ENCODE measurements at places on chromosomes 13 and 19. TPM values are rescaled to one million over a fixed set of nuclear protein-coding genes. Genes with fewer than 3 reads are reported as not detected.

DNA sequence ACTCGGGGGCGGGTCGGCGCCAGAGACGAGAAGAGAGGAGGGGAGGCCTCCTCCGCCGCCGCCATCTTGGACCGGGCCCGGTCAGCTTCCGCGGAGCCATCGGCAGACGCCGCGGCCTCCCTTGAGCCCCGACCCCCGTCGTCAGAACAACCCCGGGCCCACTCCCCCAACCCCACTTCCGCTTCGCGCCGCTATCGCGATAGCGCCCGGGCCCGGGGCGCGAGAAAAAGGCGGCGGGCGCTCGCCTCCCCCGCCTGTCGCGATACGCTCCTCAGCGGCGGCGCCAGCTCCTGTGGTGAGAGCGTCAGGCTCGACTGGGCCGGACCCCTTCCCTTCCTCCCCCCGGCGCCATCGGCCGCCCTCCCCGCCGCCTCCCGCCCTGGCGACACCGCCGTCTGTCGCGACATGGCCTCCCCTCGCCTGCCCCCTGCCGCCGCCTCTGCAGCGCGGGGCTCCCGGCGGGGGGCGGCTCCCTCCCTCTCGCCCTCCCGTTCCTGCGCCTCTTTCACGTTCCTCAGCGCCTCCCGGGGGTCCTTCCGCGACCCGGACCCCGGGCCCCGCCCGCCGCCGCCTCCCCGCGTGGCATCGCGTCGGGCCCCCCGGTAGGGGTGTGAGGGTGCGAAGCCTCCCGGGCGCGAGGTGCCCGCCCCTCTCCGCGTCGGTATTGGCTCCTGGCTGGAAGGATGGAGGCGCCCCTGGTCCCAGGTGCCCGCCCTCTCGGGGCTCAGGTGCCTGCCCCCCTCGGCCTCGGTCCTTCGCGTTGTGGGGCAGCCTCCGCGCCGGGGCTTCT, at the start of gene CNOT3:
Gene CNOT3, plus strand, starts transcription at position 64 of the 790 bp plus-strand sequence. CDS start 5,217 bp downstream, outside the sequence.
- H3K27ac ChIP-seq: peak within 1 kb of the TSS; percentile 28
- H3K4me3 ChIP-seq: peak within 1 kb of the TSS; percentile 21
- no peak for DNase-seq
- peaks cover 39% of the 10 kb centered on the region for H3K4me1 ChIP-seq
- H3K27me3 ChIP-seq: no peaks in the 10 kb centered on the region
- H3K36me3 ChIP-seq: peaks cover 5% of the 10 kb centered on the region

DNA sequence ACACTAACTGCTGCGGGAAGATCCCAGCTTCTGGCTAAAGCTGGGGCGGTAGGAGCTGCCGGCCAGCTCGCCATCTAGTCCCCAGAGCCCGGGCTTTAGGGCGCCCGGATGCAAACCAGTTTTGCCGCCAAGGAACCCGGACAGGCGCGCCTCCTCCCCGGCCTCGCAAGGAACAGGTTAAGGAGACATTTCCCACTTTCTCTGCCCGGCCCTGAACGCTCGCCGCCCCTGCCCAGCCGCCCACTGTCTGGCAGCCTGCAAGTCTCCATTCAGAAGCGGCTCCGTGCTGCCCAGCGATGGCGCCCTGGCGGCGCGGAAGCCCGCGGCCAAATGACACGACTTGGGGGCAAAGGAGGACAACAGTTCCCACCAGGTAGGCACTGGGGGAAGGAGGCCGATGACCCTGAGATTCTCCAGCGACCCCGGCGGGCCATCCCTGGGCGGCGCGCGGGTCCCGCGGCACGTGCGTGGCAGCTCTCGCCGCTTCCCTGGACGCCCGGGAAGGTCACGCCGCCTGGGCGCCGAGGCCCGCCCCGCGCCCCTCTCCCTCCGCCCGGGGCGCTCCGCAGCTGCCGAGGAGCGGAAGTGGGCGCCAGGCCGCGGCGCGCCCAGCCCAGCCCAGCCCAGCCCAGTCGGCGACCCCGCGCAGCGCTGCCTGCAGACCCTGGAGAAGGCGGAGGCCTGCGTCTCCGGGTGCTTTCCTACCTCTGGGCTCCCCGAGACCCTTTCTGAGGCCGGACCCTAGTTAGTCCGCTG, 42.2 kb upstream of the HNRNPA1L2 start:
- H3K27me3 ChIP-seq: no peaks in the 10 kb centered on the region
- no peaks in the 10 kb centered on the region for H3K4me1 ChIP-seq
- peak overlapping the region; percentile 24 for H3K4me3 ChIP-seq
- DNase-seq: no peak
- H3K36me3 ChIP-seq: no peaks in the 10 kb centered on the region

- no peak for DNase-seq
- no peak overlapping the region for H3K27ac ChIP-seq
- H3K4me1 ChIP-seq: no peaks in the 10 kb centered on the region
- H3K27me3 ChIP-seq: peaks cover 28% of the 10 kb centered on the region
Observed at GRCh38 chr19:3800996-3801395, 14.8 kb upstream of the MATK start.

GRCh38 chr13:43629691-43630480, 156.9 kb downstream of the ENOX1 start:
- DNase-seq: no peak
- H3K27me3 ChIP-seq: no peaks in the 10 kb centered on the region
- no peaks in the 10 kb centered on the region for H3K36me3 ChIP-seq
- H3K27ac ChIP-seq: no peak overlapping the region
- no peak overlapping the region for H3K4me3 ChIP-seq

DNA sequence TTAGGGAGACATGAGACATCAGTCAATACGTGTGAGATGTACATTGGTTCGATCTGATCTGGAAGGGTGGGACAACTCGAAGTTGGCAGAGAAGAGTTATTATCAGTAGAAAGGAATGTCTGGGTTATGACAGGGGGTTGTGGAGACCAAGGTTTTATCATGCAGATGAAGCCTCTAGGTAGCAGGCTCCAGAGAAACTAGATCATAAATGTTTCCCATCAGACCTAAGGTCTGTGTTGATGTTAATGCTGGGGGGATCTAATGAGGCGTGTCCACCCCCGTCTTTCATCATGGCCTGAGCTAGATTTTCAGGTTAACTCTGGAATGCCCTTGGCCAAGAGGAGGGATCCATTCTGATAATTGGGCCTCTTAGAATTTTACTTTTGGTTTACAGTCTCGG, 187.0 kb upstream of the KL start:
- no peaks in the 10 kb centered on the region for H3K36me3 ChIP-seq
- DNase-seq: no peak
- no peaks in the 10 kb centered on the region for H3K4me1 ChIP-seq
- H3K27ac ChIP-seq: no peak overlapping the region
- no peaks in the 10 kb centered on the region for H3K27me3 ChIP-seq
- no peak overlapping the region for H3K4me3 ChIP-seq

DNA sequence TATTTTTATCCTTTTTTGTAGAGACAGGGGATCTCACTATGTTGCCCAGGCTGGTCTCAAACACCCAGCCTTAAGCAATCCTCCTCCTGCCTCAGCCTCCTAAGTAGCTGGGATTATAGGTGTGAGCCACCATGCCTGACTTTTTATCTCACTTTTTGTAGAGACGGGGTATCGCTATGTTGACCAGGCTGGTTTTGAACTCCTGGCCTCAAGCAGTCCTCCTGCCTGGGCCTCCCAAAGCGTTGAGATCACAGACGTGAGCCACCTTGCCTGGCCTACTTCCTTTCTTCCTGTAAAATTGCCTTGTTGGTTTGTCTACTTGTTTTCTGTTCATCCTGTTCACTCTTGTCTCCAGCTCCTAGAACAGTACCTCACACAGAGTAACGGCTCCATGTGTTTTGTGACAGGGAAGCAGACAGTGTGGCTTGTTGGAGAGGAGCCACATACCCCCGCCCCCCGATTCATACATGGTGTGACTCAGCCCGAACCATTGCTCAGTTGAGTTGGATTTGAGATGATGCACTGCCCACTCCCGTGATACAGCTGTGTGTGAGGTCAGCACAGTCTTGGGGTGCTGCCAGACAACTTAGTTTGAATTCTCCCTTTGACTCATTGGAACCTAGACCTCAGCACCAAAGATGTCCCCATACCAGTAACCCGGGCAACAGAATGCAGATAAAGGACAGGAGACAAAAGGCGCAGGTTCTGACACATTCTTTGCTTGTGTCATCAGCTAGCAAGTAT, 34.2 kb downstream of the GPR42 start:
- H3K4me1 ChIP-seq: peaks cover 4% of the 10 kb centered on the region
- peak; percentile 52 for DNase-seq
- H3K27me3 ChIP-seq: no peaks in the 10 kb centered on the region
- no peak overlapping the region for H3K4me3 ChIP-seq
- no peak overlapping the region for H3K27ac ChIP-seq

DNA sequence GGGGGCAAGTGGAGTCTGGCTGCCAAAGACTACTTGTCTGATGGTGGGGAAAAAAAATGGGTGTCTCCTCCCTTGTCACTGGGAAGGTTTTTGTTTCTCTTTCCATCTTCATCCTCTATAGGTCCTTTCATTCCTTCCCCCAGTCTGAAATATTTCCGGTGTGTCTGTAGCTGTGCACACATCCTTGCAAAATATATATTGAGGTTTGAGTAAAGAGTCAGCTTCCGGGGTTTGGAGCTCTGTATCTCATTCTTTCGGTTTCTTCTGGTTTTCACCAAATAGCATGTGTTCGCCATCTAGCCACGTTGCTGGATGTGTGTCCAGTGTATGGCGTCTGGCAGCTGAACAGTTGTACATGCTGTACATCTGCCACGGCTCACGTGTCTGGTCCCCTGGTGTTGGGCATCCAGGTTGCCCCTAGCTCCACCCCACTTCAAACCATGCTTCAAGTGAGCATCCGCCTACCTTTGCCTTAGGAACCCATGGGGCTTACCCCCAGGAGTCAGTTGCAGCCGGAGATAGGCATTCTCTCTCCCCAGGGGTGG, 142.2 kb downstream of the SIPA1L3 start:
- no peak overlapping the region for H3K4me3 ChIP-seq

The PCDH8 gene
- total RNA-seq: 0.07 TPM

GRCh38 chr19:32861596-32861995, 8.0 kb downstream of the SLC7A9 start:
- no peak for DNase-seq
- no peak overlapping the region for H3K27ac ChIP-seq
- H3K27me3 ChIP-seq: no peaks in the 10 kb centered on the region
- no peak overlapping the region for H3K4me3 ChIP-seq
- no peaks in the 10 kb centered on the region for H3K4me1 ChIP-seq

The ZNF69 gene
- 19.8 TPM for total RNA-seq

The GRIN2D gene
- 1.8 TPM for total RNA-seq

GRCh38 chr19:21751384-21751783, 16.0 kb downstream of the ZNF100 start:
- no peaks in the 10 kb centered on the region for H3K27me3 ChIP-seq
- H3K27ac ChIP-seq: peak overlapping the region; percentile 57
- peaks cover 20% of the 10 kb centered on the region for H3K4me1 ChIP-seq
- DNase-seq: peak; percentile 68
- no peaks in the 10 kb centered on the region for H3K36me3 ChIP-seq
- H3K4me3 ChIP-seq: no peak overlapping the region

GRCh38 chr13:42392716-42393572, 121.0 kb downstream of the AKAP11 start:
- no peaks in the 10 kb centered on the region for H3K4me1 ChIP-seq
- no peaks in the 10 kb centered on the region for H3K27me3 ChIP-seq
- no peak overlapping the region for H3K4me3 ChIP-seq
- no peak overlapping the region for H3K27ac ChIP-seq

DNA sequence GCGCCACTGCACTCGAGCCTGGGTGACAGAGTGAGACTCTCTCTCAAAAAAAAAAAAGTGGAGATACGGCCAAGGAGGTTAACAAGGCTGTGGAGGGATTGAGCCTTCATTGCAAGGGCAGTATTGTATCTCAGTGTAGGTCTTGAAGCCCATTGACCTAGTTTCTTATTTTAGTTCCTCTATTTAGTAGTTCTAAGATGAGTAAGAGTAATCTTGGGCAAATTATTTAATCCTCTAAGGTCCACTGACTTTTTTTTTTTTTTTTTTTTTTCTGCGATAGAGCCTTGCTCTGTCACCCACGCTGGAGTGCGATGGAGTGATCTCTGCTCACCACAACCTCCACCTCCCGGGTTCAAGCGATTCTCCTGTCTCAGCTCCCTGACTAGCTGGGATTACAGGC, 14.3 kb upstream of the ILF3 start:
- no peak for DNase-seq
- H3K4me3 ChIP-seq: no peak overlapping the region
- H3K27me3 ChIP-seq: no peaks in the 10 kb centered on the region
- no peak overlapping the region for H3K27ac ChIP-seq
- no peaks in the 10 kb centered on the region for H3K36me3 ChIP-seq

The CAMSAP3 gene
- total RNA-seq: 0.61 TPM

DNA sequence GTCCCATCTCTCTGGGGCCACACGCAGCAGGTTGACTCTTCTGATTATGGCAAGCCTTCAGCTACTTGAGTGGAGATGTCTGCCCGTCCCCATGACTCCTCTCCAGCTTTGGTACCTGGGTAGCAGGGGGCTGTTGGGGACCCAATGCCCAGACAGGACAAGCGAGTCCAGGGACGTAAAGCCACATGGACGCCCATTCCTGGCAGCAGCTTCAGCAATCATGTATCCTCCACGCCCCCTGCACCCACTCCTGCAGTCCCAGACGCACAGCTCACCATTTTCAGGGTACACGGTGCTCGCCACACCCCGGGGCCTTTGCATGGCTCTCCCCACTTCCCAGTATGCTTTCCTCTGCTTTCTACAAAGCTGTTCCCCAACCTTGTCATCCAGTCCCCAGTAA, 22.0 kb upstream of the VSTM2B start:
- no peaks in the 10 kb centered on the region for H3K36me3 ChIP-seq
- DNase-seq: no peak
- no peak overlapping the region for H3K27ac ChIP-seq
- H3K4me1 ChIP-seq: no peaks in the 10 kb centered on the region
- no peak overlapping the region for H3K4me3 ChIP-seq

All from adrenal gland (tissue), 19 donors.